Stromal cell of bone marrow (primary cell): ENCODE measurements at places on chromosomes 4 and X.

DNA sequence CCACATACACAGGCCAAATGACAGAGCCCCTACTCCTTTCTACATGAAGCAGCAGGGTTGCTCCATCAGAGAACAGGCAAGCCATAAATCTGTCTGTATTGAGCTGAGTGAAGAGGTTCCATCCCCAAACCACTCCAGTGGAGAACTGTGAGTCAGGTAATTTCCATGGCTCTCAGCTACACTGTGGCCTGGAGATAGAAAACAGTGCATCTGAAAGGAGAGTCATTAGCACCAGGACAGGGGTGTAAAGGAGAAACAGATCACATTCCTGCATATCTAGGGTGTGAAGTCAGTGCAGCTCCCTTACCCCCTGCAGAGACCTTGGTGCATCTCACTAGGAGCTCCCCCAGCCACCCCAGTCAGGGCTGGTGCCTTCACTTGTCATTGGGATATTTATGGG lies 314.7 kb downstream of the CHIC1 start:
- no peak for DNase-seq

DNA sequence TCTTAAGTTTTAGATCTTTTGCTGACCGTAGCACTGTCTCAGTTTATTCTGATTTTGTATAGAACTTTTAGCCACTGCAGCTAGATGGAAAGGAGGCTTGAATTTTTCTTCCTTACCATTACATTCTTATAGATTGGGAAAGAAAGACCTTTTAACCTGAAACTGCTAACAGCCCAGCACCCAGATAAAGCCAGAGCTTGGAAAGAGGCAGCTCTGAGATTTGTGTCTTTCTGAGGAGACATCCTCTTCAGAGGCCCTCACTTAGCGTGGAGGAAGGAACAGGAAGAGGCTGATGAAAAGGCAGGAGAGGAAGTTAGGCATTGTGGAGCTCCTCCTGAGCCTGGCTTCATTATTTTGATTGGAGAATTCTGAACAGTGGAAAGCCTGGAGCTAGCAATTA lies 35.1 kb downstream of the ATG4A start:
- DNase-seq = no peak

DNA sequence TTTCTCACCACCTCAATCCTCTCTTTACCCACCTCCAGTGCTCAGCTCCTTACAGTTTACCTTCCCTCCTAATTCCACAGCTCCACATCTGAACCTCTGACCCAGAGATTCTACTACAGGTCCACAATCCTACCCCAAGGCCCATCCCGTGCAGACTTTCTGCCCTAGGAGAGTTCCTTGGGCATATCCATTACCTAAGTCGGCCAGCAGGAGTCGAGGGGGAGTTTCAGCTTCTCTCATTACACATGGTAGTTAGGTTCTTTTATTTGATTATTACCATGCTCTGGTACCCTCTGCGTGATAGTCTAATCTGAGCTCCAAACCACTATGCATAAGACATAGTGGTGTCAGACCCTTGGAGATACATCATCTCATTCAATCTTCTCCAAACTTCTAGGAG lies 117.9 kb downstream of the SH3RF1 start:
- DNase-seq = no peak

DNA sequence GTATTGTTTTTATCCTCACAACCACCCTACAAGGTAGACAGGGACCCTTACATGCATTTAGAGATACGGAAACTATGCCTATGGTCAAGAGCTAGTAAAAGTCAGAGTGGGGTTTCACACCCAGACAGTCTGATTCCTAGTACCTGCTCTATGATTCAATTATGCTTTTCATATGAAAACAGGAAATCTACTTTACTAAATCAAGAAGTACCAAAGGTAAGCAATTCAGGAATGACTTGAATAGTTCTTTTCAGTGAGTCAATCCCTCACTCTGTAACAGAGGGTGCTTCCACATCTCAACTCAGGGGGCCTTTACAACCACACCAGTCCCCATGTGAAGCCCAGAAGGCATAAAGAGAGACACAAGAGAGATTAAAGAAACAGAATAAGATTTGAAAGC lies 191.4 kb downstream of the PPP3CA start:
- DNase-seq = no peak

DNA sequence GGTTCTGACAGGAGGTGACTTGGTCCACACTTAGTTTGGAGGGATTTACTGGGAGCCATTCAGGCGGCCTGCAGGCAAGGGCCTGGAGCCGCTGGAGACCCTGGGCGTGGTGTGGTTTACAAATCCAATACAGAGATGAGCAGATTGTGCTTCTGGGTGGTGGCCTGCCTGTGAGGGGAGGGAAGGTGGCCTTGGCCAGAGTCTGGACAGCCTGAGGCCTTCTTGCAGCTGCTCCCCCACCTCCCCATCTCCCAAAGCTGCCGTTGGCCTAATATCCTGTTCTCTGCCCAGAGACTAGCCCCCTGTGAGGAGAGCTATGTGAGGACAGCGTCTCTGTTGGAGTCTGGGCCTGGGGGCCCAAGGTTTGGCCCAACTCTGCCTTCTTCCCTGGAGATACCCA lies 163.9 kb upstream of the MAMLD1 start:
- DNase-seq = no peak

DNA sequence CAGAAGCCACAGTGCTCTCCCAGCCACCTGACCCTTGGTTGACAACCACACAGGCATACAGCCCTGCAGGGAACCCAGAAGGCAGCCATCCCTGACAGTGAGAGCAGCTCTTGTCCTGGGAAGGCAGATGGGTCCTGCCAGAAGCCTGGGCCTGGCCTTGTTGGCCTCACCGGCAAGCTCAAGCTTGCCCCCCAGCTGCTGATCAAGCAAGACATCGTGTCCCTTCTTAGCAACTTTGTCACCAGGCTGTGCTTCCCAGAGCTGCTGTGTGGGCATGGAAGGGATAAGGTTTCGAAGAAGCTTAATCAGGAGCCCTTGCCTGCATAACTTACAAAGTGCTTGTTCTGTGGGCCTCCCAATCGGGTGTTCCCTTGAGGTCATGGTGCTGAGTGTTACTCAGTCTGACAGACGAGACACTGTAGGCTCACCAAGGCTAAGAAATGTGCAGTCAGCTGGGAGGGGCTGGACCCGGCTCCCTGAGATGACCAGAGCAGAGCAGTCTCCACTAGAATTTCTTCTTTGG lies 6.8 kb upstream of the ABLIM2 start:
- DNase-seq = peak; percentile 12

DNA sequence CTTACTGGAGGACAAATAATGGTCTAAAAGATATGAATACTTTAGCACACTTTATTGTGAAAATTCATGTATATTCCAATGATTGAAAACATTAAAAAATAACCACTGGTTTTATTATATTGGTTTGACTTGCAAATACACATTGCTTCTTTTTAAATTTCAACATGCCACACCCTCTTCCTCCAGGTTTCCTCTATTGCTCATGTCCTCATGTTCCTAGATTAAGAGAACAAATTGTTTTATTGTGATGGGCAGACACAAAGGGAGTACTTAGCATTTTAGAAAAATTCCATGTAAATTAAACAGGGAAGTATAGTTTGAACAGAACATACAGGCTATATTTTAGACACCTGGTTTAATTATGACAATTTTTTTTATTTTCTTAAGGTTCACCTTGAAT lies 230.6 kb upstream of the GPRIN3 start:
- no peak for DNase-seq

DNA sequence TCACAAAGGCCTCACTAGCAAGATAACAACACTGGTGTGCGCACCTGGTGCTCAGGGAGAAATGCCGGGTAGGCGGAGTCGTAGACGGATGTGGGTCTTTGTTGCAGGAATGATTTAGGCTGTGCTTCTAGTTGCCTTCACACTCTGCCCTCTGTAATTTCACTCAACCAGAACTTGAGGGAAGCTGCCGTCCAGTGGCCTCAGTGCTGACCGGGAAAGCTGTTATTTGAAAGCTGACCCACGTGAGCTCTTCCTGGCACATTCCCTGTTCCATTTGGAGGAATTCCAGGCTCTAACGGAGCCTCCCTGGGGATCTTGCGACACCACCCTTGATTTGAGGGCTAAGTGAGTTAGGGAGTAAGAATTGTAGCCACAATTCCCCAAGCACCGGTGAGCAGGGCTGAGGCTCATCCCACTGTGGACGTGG lies 15.9 kb downstream of the SH3TC1 start:
- DNase-seq = peak; percentile 38

- no peak for DNase-seq
Measured at GRCh38 chr4:98662055-98662453, 3.6 kb upstream of the TSPAN5 start.

- no peak for DNase-seq
Measured at GRCh38 chr4:168433571-168433970, 46.7 kb downstream of the DDX60L start.

DNA sequence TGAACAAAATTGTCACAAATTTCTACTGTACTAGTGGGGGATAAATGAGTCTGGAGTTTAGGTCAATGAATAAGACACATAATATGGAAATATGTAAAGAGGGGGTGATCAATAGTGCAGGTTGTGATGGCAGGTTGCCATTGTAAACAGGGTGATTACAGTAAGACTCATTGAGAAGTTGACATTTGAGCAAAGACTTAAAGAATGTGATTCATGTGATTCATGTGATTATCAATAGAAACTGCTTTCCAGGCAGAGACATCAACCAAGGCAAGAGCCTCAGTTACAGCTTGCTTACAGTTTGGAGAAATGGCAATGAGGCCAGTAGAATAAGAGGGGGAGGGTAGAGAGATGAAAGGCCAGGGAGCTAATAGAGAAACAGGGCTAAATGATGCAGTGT lies 45.8 kb upstream of the GIMD1 start:
- peak; percentile 7 for DNase-seq

DNA sequence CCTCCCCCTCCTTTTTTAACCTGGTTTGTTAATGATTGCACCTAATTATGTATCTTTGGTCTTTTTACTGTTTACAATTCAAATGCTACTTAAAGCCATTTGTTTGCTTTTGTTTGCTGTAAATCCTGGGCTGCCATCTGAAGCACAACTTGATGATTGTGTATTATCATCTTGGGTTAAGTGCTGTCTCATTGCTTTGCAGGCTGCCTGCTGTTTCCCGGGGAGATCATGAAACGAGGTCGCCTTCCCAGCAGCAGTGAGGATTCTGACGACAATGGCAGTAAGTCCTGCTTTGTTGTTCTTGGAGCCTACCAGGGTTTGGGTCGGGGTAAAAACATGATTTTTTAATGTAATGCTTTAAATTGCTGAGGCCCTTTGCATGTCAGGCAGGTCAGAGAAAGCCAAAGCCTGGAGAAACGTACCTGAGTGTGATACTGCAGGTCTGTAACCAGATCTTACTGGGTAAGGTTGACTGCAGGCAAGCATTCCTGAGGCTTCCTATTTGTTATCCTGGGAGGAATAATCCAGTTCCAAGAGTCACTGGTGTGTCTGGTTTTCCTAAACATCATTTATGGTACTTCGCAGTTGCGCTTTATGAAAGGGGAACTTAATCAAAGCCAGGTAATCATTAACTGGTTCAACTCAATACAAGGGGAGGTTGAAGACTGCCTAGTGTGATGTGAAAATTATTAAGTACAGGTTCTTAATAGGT lies 22.2 kb downstream of the JADE1 start:
- peak; percentile 38 for DNase-seq

GRCh38 chr4:185697488-185697887 lies 114.5 kb downstream of the SORBS2 start:
- no peak for DNase-seq

GRCh38 chr4:54439831-54440243 lies 210.7 kb downstream of the PDGFRA start:
- DNase-seq = peak; percentile 45
